CD4-positive, alpha-beta T cell treated with Interleukin-10 for 1 hour (primary cell): ENCODE measurements at places on chromosomes 16 and 17.
A peak's percentile ranks its signal among the peaks of the same experiment; 100 is the strongest.

GRCh38 chr17:50219342-50219741 is 17.9 kb upstream of the COL1A1 start:
- no peak for DNase-seq

DNA sequence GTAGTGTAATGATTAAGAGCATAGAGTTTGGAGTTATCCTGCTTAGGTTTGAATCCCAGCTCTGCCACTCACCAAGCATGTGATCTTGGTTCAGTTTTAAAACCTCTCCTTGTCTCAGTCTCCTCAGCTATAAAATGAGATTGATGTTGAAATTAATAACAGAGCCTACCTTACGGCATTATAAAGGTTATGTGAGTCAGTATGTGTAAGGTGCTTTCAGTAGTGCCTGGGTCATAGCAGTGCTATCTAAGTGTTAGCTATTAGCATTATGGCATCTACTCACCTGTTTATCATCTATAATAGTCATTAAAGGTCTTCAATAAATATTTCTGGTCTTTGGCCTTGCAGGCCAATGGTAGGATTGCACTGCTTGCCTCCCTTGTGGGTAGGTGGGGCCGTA is 53.4 kb downstream of the PRKCB start:
- no peak for DNase-seq

DNA sequence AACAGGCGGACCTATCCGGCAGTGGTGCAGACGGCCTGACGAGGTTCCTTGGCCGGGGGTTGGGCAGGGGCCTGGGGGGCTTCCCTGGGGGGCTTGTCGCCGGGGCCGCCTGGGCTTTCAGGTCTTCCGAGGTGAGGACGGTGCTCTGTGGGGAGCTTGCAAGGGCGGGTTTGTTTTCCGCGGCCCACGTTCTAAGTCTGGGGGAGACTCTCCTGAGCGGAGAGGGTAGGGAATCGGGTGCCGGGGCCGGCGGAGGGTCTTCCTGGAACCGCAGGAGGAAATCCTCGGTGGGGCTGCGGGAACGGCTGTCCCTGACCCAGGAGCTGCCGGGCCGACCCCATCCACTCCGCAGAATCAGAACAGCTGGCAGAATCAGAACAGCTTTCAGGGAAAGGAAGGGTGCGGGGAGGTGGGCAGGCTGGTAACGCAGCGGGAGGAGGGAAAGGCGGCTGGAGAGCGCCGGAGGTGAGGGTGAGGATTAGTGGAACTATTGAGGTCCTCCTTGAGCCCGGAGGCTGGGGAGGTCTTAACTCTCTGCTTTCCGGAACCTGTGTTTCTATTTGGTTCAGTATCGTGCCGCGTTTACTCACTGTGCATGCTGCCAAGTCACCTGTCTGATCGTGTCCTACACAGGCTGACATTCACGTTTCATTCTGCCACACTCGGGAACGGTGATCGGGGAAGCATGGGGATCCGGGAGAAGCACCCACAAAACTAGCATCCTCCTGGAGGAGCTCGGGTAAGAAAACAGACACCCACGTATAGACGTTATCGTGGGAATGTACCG is 28.9 kb downstream of the CPSF4L start:
- DNase-seq: peak; percentile 19

GRCh38 chr16:87791295-87792204 is 25.8 kb upstream of the KLHDC4 start:
- no peak for DNase-seq

- no peak for DNase-seq
These were observed 9.2 kb downstream of the NACA2 start for GRCh38 chr17:61581611-61582349.

GRCh38 chr17:27264068-27264812 is 29.7 kb upstream of the WSB1 start:
- no peak for DNase-seq

- no peak for DNase-seq
These were observed 5.7 kb upstream of the CISD3 start for GRCh38 chr17:38724337-38724988.
